Activated CD4-positive, alpha-beta T cell treated with anti-CD3 and anti-CD28 coated beads for 4 hours (primary cell): ENCODE measurements at places on chromosomes 1 and 21.

DNA sequence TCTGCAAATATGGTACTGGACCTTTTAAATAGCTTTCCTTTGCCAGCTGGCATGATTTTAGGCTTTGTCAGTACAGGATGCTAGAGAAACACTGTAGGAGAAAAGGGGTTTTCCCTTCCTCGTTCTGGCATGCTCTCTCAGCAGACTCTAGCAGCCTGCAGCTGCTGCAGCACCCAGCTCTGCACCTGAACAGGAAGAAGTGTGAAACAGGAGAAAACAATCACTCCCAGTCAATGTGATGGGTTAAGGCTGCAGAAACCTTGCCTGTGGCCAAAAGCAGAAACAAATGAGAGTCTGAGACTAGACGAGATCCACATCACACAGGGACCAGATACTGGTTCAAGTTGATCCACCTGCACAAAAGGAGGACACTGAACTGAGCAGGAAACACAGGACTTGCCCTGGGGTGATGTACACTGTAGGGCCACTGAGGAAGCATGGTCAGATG, 21.2 kb downstream of the OVGP1 start:
- peak; percentile 43 for DNase-seq

GRCh38 chr1:24319312-24319863, at the start of gene GRHL3:
Gene GRHL3, plus strand, starts transcription at chr1:24319357. Its CDS starts 195 bp downstream, at chr1:24319552.
- DNase-seq: no peak

GRCh38 chr1:29372108-29372507, 135.8 kb downstream of the PTPRU start:
- DNase-seq: no peak

GRCh38 chr1:174153085-174153824, 6.1 kb upstream of the RABGAP1L start:
- no peak for DNase-seq

DNA sequence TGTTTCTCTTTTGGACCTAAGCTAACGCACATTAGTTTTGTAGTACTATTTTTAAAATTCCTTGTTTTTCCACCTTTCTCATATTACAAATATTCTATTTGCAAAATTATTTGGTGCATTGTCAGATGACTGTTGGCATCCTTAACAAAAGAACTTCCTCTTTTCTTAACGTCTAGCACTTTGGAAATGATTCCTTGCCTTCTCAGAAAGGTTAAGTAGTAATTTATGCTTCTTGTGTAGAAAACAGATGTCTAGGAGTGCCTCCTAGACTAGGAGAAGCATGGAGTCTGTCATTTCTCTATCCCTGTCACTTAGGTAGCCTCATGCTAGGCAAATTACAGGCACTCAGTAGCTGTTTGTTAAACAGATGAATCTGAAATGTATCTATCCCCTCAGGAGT, 64.4 kb downstream of the HSPA13 start:
- DNase-seq: no peak

- no peak for DNase-seq
These were observed 24.5 kb upstream of the TSPAN2 start for GRCh38 chr1:115113766-115114165.

GRCh38 chr1:30405631-30406212, 317.7 kb downstream of the MATN1 start:
- DNase-seq: no peak

- DNase-seq: no peak
These were observed 2.6 kb downstream of the GJC2 start for GRCh38 chr1:228152097-228152917.
